Urinary bladder (tissue), 4 donors: ENCODE measurements at places on chromosomes 7 and 10.

- no peak for DNase-seq
These were observed 41.9 kb upstream of the DAGLB start for GRCh38 chr7:6489612-6490011.

DNA sequence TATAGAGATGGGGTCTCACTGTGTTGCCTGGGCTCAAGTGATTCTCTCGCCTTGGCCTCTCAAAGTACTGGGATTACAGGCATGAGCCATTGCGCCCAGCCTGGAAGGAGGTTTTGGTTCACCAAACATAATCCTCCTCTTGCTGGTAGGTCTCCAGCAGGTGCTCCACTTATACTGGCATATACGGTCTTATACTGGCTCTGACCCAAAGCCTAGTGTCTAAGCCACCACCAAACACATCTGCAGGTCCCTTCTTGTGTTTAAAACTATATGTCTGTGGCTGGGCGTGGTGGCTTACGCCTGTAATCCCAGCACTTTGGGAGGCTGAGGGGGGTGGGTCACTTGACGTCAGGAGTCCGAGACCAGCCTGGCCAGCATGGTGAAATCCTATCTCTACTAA is 5.4 kb downstream of the MBLAC1 start:
- DNase-seq: no peak

- DNase-seq: no peak
These were observed 290.9 kb downstream of the SDK1 start for GRCh38 chr7:3591944-3592343.

GRCh38 chr10:66714741-66715140 is 211.1 kb upstream of the LRRTM3 start:
- no peak for DNase-seq

- DNase-seq: no peak
These were observed 194.4 kb upstream of the PRSS1 start for GRCh38 chr7:142554560-142555532.

- DNase-seq: no peak
These were observed 1.1 kb downstream of the CCDC3 start for GRCh38 chr10:13000431-13000830.

GRCh38 chr7:157352516-157352915 is 15.7 kb downstream of the DNAJB6 start:
- no peak for DNase-seq

GRCh38 chr10:56522166-56522565 is 161.1 kb upstream of the ZWINT start:
- DNase-seq: no peak

- DNase-seq: no peak
These were observed 10.3 kb downstream of the FAM241B start for GRCh38 chr10:69640196-69640980.

DNA sequence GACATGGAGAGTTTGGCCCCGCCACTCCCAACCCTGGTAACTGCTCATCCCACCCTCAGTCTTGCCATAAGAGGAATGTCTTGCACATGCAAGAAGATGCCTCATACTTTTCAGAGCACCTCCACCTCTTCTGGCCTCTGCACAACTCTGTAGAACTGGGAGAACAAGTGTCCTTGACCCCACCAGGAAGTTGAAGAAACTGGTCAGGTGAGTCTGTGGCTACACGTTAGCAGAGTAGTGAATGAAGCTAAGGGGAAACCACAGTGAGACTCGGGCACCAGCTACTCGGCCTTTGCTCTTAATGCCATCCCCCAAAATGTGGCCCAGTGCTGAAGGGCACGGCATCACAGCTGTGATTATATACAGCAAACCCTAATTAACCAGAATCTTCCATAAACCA is 110.1 kb downstream of the ARID5B start:
- DNase-seq: no peak

GRCh38 chr10:75506930-75507329 is 75.5 kb downstream of the LRMDA start:
- DNase-seq: no peak

DNA sequence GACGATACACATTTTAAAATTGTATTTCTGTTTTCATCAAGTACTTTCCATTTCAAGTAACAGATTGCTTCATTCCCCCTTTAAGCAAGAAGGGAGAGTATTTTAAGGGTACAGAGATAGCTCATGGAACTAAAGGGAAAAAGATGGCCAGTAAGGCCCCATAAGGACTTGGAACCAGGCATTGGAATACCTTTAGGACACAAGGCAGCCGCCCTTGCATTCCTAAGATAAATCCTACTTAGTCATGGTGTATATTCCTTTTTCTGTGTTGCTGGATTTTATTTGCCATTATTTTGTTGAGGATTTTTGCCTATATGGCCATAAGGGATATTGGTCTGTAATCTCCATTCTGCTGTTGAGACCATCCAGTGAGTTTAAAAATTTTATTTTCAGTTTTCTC is 49.2 kb downstream of the BTRC start:
- DNase-seq: no peak

DNA sequence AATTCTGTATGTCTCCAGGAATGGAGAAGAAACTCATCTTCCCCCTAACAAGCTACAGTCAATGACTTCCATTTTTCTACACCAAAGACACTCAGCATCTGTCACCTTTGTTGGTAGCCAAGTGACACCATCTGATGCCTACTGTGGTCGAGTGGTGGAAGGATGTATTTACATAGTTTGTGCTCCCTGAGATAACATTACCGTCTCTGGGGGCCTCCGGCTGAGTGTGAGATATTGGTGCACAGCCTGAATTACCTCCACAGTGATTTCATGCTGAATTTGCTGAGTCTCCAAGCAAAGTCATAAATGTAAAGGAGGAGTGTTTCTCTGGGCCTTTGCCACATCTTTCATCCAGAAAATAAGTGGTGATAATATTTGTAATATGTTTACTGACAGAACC is 114.0 kb downstream of the GRID1 start:
- DNase-seq: no peak

DNA sequence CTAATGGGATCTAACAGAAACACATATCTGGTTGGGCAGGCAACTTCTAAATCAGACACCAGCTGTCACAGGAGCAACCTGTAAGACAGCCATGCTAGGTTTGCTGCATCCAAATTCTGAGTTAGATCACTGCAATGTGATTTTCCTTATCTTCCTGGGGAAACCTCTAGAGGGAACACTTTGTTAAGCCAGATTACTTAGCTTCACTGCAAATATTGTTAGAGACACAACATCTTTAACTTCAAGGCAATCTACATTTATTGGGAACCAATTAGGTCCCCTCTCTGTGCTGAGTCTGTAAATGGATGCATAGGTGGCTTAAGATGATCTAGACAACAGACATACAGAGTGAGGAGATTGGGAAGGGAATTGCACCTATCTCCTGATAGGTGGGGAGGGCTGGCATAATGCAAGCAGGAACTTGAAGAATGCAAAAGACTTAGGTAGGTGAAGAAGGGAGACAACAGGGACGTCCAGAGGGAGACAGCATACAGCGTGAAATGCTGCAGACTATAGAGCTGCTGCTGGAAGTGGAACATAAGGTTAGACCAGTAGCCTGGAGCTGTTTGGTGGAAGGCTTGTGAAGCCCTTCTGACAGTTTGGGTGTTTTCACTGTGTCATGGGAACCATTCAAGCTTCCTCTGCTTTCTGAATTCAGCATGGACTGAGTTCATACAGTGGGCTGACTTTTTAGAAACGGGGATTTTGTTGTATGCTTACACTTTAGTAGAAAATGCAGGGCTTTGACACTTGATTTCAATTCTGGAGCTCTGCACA is 109.8 kb upstream of the ELMO1 start:
- no peak for DNase-seq

DNA sequence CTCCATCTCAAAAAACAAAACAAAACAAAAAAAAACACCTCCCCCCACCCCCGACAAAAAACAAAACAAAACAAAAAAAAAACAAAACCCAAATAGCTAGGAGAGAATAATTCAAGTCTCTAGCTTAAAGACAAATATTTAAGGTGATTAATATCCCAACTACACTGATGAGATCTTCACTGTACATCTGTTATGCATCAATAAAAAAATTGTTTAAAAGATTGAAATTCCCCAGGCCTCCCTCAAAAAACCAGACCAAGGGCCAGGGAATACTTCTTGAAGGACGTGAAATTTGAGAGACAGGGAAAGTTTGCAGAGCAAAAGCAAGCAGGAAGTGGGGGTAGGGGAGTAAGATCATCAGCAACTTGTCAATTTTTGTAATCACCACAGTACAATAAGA is 232.6 kb downstream of the REEP3 start:
- no peak for DNase-seq

DNA sequence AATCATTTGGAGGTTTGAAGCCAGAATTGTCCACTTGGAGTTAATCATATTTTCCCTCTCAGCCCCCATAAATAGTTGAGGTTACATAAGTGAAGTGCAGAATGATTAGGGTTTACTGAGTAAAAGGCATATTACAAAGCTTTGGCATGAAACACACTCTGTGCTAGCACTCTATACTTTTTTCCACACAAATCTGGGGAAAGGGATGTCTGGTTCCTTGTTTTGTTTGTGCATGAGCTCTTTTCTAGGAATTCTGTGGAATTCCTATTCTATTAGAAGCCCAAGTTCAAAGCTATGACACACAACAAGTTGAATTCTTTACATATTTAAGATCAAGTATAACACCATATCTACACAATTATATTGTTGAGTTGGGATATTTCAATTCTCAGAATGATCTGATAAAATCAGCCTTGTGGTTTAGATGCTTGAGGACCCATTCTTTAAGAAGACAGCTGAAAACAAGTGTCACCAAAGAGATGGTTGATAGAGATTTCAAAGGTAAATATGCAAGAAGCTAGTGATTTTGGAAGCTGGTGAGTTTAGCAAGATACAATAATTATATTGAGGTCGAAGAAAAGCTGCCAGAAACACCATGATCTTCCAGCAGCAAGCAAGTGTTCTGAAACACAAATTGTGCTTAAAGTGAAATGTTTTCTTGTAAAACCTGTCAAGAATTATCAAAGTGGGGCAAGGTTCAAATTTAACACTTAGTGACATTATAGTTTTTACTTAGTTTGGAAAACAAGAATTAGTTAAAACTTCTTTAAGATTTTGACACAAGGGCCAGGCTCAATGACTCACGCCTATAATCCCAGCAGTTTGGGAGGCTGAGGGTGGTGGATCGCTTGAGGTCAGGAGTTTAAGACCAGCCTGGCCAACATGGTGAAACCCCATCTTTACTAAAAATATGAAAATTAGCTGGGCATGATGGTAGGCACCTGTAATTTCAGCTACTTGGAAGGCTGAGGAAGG is 122.6 kb downstream of the INHBA start:
- DNase-seq: no peak
